ENCODE measurements at places on chromosomes 5 and 9.

DNA sequence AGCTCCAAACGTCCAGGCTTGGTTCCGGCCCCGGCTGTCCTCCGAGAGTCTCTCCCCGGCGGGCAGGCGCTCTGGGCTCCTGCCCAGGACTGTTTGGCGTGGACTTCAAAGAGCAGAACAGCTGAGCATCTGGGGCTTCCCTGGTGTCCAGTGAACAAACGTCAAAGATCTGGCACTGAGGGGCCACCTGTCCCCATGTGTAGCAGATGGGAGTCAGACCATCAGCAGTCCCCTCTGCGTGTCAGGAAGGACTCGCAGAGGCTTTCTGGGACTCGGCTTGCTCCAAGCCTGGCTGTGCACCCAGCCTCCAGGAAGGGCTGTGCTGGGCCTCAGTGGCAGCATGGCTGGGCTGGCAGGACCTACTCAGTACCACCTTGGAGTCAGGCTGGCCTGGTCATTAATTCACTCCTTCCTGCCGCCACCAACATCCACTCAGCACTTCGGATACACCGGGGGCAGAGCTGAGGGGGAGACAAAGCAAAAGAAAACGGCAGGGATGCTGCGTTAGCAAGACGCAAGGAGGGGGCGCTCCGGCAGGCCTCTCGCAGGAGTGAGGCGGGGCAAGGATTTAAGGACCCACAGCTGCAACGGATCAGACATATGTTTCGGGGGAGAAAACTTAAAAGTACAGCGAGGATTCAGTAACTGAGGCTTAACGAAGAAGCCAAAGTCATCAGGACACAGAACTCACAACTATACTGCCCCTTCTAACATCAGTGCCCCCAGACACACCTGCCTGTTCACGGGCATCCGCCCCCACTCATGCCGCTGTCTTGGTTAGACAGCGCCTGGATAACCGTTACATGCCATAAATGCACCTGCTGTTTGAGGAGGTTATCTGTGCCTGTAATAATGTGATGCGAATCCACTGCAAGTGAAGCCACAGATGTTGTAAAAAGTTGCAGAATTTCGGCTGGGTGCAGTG lies 164.5 kb upstream of the PHYKPL start:
- no peak for DNase-seq

DNA sequence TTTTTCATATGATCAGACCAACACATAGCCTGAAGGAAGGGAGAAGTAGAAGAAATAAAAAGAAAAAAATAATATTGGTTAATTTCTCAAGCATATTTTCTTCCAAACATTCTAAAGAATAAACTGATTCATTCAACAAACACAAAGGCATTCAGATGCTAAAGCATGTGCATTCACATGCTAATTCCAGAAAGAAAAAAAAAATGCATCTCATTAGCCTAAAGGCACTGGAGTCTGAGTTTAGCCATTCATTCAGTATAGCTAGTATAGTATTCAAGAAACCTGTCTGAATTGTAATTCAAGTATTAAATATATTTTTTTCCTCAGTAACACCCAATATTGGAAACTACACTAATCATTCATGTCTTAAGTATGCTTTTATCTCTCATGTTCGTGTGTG lies 61.0 kb upstream of the FER start:
- no peak for DNase-seq

- DNase-seq: no peak
Observed at GRCh38 chr5:40652441-40653220, 27.1 kb upstream of the PTGER4 start.

DNA sequence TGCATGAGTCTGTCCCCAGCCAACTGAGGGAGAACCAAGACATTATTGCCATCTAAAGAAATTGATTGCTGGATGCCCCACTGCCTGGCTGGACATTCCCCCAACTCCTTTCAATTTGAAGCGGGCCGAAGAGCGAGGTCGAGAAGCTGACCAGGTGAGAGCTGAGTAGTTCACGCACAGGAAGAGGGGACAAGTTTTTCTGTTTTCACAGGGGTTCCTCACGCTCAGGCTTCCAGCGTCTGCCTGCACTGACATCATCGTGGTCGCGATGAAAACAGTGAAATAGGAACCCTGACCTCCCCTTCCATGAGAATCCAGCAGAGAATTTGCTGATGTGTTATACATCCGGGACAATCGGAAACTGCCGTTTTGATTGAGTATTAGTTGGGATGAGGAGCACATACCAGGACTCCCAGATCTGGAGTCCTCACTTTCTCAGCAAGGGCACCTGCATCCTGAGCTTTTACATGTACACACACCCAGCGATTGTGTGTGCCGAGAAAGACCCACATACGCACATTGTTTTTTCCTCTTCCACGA lies 3.1 kb upstream of the DMRT3 start:
- DNase-seq: peak; percentile 17

DNA sequence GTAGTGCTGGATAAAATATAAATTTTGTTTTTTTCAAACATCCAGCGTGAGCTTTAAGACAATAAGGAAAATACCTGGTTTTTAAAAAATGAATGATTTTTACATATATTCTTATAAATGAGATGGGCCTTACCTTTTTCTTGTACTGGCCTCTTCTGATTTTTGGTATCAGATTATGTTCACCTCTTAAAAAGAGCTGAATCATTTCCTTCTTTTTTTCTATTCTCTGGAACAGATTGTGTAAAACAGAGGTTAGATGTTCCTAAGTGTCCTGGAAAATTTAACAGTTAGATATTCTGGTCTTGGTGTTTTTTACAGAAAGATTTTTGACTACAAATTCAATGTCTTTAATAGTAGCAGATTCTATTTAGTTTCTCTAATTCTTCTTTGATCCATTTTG lies 74.6 kb downstream of the NDUFAF2 start:
- DNase-seq: no peak

GRCh38 chr5:35622974-35623373 lies 5.3 kb downstream of the SPEF2 start:
- no peak for DNase-seq

DNA sequence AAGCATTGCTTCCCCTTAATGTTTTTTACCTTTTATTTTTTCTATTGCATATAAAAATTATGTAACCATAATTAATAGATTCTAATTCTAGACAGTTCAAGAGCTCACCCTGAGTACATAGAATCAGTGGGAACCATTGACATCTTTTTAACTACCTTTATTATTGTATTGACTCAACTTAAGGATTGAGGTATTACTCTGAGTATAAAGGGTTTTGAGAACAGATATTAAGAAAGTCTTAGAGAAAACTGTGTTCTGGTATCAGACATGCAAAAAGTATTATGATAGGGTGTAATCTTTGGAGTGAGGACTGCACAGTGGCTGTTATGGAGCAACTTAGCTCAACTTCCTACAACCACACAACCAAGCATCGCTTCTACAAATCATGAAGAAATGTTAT lies 8.9 kb downstream of the SPEF2 start:
- DNase-seq: no peak

- DNase-seq: no peak
Observed at GRCh38 chr9:89975630-89976029, 370.8 kb downstream of the GADD45G start.

- DNase-seq: no peak
Observed at GRCh38 chr5:109620651-109621050, 69.1 kb upstream of the MAN2A1 start.

DNA sequence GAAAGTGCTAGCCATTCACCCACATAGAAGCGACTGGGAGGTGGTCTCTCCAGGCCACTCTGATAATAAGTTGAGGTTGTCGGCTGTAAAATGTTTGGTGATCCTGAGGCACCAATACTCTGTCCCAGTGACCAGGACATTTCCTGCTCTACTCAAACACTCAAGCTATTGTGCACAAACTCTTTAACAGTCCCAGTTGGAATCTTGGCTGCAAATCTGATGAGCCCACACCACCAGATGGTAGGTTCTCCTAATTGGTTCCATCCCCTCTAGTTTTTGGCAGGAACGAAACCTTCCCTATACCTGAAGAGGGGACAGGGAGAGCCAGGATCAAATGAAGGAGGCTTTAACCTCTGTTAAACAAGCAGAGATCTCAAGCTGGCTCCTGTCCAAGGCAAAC lies 14.3 kb downstream of the GRIA1 start:
- no peak for DNase-seq

- DNase-seq: no peak
Observed at GRCh38 chr9:92535940-92536850, at the start of gene ECM2. Gene ECM2, minus strand, starts transcription at chr9:92535990. Its CDS starts 13,124 bp downstream, at chr9:92522866.

GRCh38 chr9:113563826-113564497 lies 100.4 kb downstream of the RGS3 start:
- DNase-seq: no peak

GRCh38 chr9:85514256-85514655 lies 227.5 kb downstream of the AGTPBP1 start:
- no peak for DNase-seq

GRCh38 chr9:86643946-86644674 lies 289.9 kb upstream of the TUT7 start:
- DNase-seq: no peak

GRCh38 chr5:56259002-56259511 lies 25.9 kb upstream of the ANKRD55 start:
- no peak for DNase-seq

GRCh38 chr5:164798110-164798509 lies 1292.7 kb downstream of the MAT2B start:
- no peak for DNase-seq

DNA sequence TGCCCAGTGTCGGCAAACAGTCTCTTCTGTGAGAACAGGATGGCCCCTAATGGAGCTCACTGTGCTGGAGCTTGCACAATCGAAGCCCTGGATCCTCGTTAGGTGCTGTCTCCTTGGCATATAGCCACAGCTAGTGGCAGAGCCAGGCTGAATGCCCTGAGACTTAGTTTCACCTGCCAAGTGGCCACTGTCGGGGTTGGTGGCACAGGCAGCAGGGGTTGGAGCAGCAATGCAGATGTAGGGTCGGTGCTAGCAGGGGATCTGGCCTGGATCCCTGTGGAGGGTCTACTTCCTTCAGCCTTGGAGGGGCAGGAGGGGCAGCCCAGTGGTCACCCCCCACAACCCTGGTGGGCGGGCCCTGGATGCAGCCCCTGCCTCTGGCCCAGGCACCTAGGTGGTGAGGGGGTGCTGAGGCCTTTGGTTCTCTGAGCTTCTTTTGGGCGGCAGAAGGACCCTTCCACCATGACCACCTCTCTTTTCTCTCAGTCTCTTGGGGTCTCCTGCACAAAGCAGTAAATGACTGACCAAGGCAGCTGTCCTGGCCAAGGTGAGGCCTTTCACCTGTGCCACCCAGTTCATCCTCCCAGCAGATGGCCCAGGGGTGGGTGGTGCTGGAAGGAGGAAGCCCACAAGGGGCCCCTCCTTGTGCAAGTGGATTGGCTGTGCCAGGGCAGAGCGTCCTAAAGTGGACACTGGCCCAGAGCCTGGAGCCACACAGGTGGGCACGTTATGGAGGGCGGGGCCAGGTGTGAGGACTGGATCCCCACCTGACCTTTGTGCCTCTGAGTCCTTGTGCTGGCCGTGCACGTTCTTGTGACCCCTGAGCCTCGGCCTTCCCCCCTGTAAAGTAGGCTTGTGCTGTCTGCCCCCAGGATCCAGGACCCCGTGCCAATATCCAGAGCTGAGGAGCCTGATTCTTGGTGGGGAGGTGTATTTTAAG lies 44.8 kb downstream of the PHF2 start:
- DNase-seq: no peak

- DNase-seq: no peak
Observed at GRCh38 chr5:61737301-61737963, 405.4 kb downstream of the ZSWIM6 start.

DNA sequence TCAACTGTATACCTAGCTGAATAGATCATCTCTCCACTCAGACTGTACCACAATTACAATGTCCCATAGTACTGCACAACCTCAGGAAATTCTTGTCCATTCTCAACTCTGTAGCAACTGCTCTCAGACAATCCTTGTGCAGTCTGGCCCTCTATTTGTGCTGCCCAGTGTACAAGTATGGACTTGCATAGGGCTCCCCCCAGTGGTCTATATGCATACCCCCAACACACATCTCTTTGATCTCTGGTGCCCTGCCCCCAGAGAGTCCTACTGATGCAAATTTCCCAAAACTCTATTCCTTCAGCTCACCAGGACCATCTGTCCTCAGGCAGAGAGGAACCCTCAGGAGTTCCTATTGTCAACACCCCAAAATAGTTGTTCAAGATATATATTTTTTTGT lies 205.3 kb downstream of the SLCO4C1 start:
- DNase-seq: no peak

- no peak for DNase-seq
Observed at GRCh38 chr5:172945151-172945550, 14.1 kb upstream of the RPL26L1 start.

GRCh38 chr5:88734983-88735382 lies 148.0 kb downstream of the MEF2C start:
- DNase-seq: no peak

DNA sequence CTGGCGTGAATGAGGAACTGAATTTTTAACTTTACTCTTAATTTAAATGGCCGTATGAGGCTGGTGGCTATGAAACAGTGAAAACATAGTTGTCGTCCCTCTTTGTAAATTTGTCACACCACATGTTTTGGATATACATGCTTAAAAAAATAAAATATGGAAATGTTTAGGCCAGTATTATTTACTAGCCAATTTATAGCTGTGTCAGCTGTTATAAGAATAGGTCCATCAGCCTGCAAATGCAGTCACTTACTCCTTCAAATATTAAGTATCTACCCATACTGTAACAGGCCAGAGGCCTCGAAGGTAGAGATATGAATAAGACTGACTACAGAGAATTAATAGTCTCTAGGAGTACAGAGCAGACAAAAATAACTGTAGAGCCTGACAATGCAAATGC lies 30.0 kb downstream of the NR6A1 start:
- DNase-seq: no peak

DNA sequence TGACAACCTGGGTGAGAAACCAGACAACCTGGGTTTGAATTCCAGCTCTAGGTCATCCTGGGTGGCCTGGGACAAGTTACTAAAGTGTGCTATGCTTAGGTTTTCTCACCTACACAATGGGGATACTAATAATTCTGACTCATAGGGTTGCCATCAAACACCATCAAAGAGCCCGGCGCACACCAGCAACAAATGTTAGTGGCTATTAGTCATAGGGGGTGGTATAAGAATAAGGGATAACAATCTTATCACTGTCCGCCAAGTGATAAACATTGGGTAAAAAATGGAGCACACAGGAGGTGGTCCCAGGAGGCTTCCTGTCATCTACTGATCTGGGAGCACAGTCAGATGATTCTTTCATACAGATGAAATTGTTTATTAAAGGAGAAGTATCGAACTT lies 61.4 kb upstream of the AFAP1L1 start:
- no peak for DNase-seq

- no peak for DNase-seq
Observed at GRCh38 chr5:128111818-128112448, 28.4 kb downstream of the SLC12A2 start.

DNA sequence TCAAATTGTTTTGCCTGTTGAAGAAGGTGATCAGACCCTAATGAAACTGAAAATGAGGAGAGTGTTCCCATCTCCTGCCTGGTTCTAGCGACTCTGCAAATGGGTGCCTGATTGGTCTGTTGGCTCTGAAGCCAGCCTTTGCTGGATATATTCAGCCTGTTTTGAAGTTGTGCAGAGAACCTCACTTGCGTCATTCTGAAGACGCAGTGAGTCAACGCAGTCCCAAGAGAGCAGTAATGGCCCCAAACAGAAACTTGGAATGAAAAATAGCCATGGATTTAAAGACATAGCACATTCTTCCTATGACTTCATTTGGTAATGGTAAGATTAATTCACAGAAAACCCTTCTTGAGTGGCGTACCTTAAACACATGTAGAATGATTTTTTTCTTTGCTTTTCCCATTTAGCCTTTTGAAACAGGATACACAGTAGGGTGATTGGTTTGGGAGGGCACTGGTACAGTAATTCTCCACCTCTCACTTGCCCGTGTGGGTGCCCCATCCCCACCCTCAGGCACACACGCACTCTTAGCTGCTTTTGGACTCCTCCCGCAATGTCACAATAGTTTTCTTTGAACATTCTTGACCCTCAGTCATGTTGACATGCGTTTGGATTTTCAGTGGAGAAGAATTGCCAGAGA lies 54.1 kb upstream of the ABL1 start:
- no peak for DNase-seq

All from hematopoietic multipotent progenitor cell (in vitro differentiated cells).